ENCODE measurements at places on chromosomes 11 and 22. TPM values are rescaled to one million over a fixed set of nuclear protein-coding genes. Genes with fewer than 3 reads are reported as not detected.

RFPL1 gene
- total RNA-seq: not detected

LDHAL6A gene
- 0.62 TPM for total RNA-seq

MUC2 gene
- total RNA-seq: not detected

GPHA2 gene
- total RNA-seq: not detected

P2RY2 gene
- not detected for total RNA-seq
